Stimulated activated memory B cell treated with anti-CD40 and anti-IgM and Interleukin-4, amounts not matched to agents 10 μg/mL and 1 μg/mL and 100 μg/mL, for 72 hours (primary cell): ENCODE measurements at places on chromosomes 3 and 15.
A peak's percentile ranks its signal among the peaks of the same experiment; 100 is the strongest.

GRCh38 chr15:79987569-79987955 lies 16.6 kb upstream of the BCL2A1 start:
- ATAC-seq, result no peak

DNA sequence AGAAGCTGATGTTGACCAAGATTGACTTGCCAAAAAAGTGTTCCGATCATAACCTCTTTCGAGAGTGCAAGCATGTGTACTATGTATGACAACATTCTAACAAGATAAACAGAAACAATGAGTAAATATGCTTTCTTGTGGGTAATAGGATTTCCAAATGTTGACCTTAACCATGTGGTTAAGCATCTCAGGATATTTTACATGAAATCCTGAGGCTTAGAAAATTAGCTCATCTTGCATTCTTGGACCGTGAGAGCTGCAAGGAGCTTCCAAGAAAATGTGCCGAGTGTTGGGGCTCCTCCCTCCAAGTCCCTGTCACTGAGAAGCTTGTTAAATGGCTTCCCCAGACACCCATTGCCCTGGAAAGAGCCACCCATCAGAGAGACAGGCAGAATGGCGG lies 50.1 kb downstream of the C3orf20 start:
- ATAC-seq, result no peak

DNA sequence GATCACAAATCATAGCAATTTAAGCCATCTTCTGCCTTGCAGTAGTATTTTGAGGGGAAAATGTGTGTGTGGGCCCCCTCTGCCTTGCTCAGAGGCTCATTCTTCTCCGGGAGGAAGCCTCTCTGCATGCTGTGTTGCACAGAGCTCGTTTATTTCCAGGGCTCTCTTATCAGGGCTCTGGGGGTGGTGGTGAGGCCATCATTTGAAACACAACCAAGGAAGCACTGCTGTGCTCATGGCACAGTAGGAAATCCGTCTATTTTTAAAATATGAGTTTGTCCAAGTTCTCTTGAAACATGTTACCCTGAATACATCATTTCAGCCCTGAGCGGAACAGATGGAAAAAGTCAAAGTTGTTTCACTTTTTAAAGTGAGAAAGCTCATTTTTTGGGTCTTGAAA lies 369.0 kb upstream of the CFAP20DC start:
- ATAC-seq, result no peak

DNA sequence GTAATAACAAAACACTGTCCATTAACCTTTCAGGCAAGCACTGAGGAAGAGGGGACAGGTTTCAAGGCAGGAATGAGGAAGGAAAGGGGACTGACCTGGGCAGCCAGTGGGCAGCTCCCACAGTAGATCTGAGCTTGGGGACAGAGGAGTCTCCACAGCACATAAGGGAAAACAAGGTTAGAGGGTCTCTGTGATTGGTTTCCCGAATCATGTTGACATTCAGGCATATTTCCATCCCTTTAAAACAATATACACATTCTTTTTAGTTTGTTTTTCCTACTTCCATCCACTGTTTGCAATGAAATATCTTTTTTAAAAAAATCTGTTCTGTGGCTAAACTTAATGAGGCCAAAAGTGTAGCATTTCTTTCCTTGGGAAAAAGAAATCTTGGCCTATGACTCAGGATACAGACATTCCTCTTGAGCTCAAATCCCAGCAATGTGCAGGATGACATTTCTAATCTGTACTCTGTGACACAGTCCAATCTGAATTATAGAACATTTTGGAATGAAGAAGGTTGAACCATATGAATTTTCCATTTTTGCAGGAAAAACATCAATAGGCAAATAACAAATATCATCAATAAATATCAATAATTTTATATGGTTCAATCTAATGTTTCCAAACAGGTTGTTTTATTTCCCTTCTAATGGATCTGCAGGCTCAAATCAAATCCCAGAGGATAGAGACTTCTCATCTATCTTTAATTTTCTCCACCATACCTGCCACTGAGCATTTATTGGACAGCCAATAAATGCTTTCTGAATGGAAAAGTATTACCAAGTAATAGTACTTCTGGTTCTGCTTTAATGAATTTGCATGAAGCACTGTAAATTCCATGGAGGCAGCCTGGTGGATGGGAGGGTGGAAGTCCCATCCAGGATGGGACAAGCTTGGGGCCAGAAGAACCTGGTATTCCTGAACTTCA lies 54.1 kb downstream of the ITGB5 start:
- no peak for ATAC-seq

GRCh38 chr3:110067527-110067926 lies 730.2 kb upstream of the DPPA4 start:
- no peak for ATAC-seq

DNA sequence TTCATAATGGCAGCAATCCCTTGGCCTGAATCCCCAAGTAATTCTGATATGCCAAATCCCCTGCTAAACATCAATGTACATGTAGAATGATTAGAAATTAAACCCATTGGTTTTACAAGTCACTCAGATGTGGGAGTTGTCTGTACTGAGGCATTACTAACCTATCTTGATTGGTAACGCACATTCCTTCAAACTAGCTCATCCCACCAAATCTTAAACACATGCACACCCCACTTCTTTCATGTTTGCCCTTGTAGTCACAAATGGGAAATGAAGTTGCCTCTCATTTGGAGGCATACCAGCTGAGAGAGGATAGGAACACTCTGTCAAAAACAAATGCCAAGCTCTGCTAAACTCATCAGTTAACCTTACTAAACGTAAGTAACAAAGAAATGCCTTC lies 29.1 kb upstream of the MAN2C1 start:
- ATAC-seq, result no peak

DNA sequence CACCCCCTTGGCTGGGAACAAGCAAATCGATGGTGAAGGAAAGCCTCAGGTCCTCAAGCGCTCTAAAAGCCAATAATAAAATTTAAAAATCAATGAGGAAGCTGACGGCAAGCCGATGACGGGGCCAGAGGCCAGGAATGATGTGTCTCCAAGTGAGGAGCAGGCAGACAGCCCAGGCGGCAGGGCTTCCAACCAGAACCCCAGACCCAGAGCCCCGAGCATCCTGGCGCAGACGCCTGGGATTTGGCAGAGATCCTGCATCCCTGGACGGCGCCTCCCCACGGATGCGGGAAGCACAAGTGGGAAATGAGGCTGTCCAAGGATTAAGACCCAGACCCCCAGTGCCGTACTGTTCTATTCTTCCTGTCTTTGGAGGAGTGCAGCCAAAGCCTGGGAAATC lies 123.0 kb upstream of the PROK2 start:
- ATAC-seq, result no peak

GRCh38 chr15:35738370-35738769 lies 192.4 kb upstream of the DPH6 start:
- ATAC-seq, result no peak

- ATAC-seq, result no peak
Observed at GRCh38 chr3:116640109-116640508, 69.5 kb upstream of the TUSC7 start.

GRCh38 chr3:149575961-149576564 lies 81.8 kb downstream of the WWTR1 start:
- ATAC-seq, result no peak

GRCh38 chr3:81045246-81045645 lies 716.2 kb downstream of the GBE1 start:
- no peak for ATAC-seq

DNA sequence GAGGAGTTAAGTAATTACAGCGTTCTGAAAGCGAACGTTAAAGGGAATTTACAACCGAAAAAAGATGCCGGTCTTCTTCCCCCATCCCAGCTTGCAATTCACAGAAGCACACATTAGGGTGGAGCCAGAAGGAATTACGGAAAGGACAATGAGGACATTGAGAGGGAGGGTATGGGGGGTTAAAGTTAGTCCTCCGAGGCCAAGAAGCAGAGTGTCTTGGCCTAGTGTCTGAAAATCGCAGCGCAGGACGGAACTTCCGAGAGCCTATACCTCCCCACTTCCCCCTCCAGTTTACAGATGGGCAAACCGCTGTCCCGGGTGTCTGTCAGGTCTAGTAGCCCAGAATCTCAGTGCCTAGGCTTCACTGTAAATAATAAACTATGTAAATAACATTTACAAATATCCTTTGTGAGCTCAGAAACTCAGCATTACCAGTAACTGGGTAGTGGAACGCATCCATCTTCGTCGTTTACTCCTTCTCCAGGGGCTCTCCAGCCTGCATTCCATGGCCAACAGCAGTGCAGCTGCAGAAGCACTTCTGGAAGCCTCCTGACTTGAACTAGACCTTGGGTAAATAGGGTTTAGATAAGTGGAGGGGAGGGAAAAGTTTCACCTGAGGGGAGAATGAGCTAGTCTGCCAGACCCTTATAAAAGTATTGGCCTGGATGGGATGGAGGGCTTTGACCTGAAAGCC lies 922 bp downstream of the ADPRH start:
- ATAC-seq, result peak; percentile 85

- no peak for ATAC-seq
Observed at GRCh38 chr3:182910936-182911781, 69.2 kb downstream of the DCUN1D1 start.

DNA sequence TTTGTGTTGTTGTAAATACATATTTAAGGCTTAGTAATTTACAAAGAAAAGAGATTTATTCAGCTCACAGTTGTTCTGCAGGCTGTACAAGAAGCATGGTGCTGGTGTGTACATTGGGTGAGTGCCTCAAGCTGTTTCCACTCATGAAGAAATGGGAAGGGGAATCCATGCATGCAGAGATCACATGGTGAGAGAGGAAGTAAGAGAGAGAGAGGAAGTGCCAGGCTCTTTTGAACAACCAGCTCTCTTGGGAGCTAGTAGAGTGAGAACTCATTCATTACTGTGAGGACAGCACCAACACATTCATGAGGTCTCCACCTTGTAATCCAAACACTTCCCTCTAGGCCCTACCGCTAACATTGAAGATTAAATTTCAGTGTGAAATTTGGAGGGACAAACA lies 909.2 kb downstream of the NSUN3 start:
- ATAC-seq, result no peak

GRCh38 chr3:70829092-70829491 lies 516.7 kb upstream of the MDFIC2 start:
- ATAC-seq, result no peak

DNA sequence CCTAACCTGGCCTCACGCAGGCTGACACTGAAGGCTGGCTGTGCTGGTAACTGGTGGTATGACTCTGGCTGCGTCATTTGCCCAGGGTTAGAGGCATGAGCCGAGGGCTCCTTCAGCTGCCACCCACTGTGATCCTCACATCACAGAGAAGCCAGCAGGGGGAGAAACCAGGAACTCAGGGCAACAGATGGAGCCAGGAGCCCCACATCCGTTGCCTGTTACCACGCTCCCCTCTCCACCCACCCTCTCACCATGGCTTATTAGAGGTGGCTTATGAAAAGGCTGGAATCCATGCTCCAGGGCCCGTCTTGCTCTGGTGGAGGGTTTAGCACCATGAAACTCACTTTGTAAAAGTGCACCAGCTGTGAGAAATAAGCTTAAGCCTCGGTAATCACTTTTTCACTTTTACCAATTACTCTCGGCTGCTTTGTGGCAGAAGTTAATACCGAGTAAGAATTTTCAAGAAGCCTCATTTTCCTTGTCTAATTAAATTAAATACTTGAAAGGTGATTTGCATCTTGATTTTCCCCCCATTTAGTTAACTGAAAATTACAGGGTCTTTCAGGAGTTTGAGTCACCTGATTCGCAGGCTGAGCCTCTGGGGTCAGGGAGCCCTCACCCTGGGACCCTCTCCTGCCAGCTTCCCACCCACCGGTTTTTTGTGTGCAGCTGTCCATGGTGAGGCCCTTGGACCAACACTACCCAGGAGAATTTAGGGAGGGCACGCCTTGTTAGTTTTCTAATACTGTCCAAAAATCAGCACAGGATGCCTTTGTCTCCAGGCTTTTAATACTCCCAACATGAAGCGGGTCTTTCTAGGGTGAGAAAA lies 60.9 kb downstream of the ASB7 start:
- ATAC-seq, result no peak

DNA sequence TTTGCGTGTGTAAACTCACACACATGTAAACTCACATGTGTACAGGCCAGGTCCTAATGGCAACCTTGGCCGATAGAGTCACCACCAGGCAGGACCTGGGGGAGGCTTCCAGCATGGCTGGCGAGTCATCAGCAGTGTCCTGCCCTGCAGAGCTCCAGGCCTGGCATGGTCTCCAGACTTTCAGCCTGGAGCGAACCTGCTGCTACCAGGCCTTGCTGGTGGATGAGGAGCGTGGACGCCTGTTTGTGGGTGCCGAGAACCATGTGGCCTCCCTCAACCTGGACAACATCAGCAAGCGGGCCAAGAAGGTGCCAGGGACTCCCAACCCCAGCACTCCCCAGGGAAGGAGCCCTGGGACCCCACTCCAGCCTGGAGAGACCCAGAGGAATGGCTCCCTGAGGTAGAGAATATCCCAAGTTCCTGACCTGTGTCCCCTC lies 1.0 kb downstream of the SEMA3B start:
- no peak for ATAC-seq

DNA sequence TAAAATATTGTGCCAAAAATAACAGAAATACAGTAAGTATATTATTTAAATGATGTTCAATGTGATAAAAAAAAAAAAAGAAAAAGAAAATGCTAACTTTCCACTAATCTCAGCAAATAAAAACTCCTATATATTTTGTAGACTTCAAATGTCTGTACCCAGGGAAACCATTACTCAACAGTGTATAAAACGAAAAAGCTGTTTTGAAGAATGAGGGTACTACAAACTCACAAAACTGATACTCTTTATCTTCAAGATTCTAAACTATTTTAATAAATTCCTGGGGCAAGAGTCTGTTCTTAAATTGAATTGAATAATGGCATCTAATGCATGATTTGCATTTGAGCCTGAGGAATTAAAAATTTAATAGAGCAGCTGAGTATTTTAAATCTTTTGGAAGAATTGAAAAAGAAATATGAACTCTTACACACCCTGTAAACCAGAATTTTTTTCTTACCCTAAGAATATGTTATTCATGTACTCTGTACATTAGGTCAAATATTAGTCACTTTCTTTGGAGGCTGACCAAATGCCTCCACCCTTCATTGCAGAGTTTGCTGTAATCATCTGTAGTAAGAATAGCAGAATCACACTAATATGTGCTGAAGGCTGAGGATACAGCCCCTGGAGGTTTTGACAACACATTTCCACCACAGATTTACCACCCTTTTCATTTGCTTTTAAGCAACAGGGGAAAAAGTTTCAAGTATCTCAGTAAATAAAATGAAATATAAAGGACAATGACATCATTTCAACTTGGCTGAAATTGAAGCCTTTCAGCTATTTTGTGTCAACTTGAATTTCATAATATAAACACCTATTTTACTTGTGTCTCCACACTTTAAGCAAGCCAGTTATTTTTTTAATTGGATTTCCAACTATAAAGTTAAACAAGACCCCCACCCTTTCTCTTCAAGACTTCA lies 79.7 kb downstream of the FBN1 start:
- no peak for ATAC-seq

GRCh38 chr15:67035886-67036285 lies 29.5 kb upstream of the SMAD3 start:
- ATAC-seq, result peak; percentile 47
